ENCODE measurements at places on chromosomes 1 and 21.

DNA sequence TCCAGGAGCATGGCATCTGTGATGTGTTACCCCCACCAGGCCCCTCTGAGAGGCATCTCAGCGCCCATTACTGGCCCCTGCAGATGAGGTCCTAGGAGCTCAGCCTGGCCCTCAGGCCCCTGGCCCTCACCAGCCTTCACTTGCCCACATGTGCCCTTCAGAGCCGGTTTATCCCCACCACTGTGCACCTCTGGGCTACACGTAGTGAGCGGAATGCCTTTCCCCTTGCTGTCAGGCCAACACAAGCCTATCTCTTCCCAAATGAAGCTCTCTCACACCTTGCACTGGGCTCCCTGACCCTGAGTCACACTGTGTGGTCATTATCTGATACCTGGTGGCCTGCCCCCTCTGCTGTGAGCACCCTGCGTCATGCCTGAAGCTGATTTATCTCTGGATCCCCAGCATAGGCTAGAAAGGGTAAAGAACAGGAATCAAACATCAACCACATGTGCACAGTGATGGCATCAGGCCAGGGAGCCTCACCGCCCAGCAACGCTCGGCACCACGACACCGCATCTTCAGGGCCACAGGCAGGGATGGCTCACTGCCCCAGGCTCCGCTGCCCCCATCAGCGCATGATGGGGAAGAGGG, 49.1 kb downstream of the GLIS1 start:
- no peak for DNase-seq

DNA sequence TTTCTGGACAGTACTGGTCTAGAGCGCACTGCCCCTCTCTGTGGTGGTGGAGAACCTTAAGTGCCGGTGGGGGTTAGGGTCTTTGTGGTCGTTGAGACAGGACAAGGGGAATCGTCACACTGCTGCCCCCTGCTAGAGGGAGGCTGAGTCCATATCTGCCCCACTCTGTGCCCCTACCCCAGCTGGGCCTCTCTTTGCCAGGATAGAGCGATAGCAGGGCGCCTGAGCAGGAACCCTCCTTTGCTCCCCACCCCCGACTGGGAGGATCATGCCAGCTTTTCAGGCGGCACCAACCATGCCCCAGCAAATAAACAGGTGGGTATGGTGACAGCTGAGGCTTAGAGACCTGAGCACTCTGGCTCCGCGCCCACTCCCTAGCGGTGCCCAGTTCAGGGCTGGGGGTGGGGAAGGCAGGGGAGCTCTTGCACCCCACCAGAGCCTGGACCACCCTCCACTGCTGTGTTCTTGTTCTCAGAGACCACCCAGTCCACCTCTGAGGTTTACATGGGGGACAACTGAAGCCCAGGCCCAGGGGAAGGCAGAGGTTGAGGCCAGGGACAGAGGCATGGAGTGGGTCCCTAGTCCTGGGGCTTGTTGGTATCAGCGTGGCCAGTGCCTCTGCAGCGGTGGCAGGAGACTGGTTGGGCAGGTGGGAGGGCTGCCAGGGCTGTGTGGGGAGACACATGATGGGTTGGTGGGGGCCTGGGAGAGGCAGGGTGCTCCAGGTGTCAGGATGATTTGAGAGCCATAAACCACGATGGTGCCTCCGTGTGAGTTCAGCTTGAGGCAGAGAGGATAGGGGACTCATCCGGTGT, 1.6 kb downstream of the PADI2 start:
- no peak for DNase-seq

- DNase-seq = no peak
These were observed 3.9 kb upstream of the P3R3URF start for GRCh38 chr1:46180082-46180616.

GRCh38 chr1:92879316-92879968, 47.6 kb downstream of the RPL5 start:
- DNase-seq = no peak
